ENCODE measurements at places on chromosomes 4 and X.
A peak's percentile ranks its signal among the peaks of the same experiment; 100 is the strongest.

DNA sequence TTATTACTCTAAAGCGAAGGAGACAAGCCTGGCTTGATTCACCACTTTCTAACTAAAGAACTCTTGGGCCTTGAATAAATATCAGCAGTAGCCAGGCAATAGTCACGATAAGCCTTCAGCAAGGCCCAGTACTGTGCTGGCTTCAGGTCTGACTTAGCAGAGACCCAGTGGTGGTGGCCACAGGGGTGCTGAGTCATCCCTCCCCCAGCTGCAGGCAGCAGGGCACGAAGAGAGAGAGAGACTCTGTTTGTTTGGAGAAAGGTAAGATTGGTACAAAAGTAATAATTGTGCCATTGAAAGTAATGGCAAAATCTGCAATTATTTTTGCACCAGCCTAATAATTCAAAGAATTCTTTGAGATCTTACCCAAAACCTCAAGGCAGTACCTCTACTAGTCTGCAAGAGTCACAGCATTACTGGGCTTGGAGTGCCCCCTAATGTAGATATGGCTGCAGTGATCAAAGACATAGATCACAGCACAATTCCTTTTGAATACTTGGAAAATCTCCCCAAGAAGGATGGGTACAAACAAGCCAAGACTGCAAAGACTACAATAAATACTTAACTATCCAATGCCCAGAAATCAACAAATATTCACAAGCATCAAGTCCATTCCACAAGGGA is 159.5 kb upstream of the USP38 start:
- DNase-seq = peak; percentile 81

- no peak for DNase-seq
Observed at GRCh38 chr4:124104628-124105027, 607.9 kb downstream of the ANKRD50 start.

DNA sequence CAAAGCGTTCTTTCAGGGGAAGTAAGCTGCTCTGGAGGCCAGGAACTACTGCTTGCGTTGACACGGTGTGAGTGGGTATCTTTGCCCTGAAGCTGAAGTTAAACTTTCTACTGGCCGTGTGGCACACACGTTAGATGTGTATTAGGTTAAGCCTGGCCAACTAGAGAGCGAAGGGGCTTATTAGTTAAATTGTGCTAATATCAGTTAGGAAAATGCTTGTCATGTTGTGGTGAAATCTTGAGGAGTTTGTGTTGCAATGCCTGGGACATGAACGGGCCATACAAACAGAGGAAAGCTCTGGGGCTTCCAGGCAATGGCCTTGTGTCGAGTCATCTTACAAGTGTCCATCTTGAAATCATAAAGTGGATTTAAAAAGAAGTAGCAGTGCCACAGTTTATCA is 62.6 kb downstream of the NSUN7 start:
- peak; percentile 3 for DNase-seq

- no peak for DNase-seq
Observed at GRCh38 chr4:104210420-104210819, 284.3 kb downstream of the CXXC4 start.

DNA sequence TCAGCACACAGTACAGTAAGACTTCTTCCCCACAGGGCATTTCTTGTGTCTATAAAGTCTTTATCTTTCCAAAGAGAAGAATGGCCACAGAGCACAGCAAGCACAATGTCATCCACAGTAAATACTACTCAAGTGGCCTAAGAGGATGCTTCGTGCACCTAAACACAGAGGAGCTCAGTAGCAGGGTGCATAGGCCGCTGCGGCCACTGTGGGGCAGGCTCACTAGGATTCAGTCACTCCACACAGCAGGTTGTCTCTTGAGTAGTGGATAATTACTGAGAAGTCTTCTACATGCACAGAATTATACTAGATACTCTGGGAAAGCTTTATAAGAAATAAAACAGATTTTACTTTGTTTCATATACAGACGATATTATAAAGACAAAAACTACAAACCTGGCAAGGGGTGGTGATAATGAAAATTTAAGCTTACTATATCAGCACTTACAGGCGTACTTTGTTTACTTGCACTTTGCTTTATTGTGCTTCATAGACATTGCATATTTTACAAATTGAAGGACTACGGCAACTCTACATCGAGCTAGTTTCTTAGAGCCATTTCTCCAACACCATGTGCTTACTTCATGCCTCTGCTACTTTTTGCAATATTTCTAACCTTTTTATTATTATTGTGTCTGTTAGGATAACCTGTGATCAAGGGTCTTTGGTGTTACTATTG is 78.5 kb downstream of the PRDM5 start:
- no peak for DNase-seq

DNA sequence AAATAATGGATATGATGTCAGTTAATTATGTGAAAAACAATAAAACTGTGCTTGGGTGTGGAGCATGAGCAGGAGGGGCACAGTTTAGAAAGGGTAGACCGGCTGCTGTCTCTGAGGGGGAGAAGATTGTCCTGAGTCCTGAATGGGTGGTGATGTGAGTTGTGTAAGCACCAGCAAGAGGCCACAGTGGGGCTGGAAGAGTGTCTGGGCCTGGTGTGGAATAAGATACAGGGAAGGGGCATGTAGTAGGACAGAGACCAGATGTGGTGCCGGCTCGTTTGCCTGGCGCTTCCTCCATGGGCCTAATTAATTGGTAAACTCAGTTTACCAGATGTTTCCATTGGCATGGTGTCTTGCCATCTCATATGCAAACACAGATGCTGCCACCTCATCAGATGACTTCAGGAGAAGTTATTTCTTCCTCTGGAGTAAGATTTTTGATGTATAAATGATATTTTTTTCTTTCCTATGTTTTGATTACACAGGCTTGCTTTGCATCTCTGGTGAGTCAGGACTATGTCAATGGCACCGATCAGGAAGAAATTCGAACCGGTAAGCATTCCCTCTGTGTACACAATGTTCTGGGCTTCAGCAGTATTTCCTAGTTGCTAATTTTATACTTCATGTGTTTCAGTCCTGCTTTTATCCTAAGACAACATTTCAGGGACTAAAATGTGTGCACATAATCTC is 5.1 kb downstream of the MED28 start:
- peak; percentile 81 for DNase-seq

- peak; percentile 4 for DNase-seq
Observed at GRCh38 chrX:50978920-50979682, 68.6 kb downstream of the BMP15 start.

DNA sequence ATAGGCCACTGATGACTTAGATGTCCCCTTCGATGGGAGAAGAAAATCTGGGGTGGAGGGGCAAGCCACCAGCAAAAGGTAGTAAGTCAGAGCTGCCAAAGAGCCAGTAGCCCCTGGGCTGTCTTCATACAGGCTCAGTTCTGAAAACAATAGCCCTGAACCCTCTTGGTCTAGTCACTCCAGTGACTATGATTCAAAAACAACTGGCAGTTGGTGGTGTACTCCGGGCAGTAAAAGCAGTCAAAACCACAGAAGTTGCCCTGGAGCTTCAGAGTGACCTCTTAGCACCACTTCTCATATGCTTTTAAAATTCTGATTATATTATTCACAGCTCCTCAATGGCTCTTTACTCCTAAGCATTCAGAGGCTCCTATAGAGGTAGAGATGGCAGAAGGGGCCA is 164.3 kb upstream of the MAMLD1 start:
- DNase-seq = no peak

DNA sequence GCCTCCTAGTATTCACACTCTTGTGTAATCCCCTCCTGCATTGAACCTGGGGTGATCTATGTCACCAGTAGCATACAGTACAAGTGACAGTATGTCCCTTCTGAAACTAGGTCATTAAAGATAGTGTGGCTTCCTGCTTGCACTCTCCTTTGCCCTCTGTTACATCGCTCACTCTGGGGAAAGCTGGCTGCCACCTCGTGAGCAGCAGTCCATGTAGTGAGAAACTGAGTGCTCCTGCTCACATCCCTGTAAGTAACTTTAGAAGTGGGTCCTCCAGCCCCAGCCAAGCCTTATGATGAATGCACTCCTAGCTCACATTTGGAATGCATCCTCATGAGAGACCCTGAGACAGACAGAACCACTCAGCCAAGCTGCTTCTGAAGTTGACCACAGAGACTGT is 89.8 kb upstream of the TNIP3 start:
- DNase-seq = no peak

DNA sequence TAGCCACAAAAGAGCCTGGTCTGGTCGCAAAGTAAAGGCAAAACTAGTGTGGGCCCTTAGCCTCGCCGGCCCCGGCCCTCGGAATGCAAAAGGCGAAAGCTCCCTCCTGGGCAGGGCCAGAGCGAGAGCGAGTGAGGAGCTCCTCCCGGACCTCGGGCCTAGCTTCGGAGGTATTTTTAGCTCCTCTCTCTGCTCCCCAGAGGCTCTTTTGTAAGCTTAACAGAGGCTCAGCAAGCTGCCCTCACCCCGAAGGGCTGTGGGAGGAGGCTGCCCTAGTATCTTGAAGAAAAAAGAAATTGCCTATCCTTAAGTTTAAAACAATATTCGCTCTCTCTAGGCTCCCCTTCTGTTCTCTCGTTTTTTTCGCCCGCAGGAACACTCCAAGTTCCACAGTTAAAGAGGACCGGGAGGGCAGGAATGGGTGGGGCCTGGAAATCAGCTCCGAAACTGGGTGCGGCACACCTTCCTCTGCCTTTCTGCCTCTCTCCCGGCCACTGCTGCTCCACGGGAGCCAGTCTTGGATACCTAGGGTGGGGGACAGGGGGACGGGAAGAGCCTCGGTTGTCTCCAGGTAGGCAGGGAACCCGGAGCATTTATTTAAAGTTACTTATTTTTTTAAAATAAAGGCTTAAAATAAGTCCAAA is 12.1 kb downstream of the HAND2 start:
- DNase-seq = no peak

Data from fibroblast of lung (primary cell).